ENCODE measurements at places on chromosomes 2 and 18. TPM values are rescaled to one million over a fixed set of nuclear protein-coding genes. Genes with fewer than 3 reads are reported as not detected.

DNA sequence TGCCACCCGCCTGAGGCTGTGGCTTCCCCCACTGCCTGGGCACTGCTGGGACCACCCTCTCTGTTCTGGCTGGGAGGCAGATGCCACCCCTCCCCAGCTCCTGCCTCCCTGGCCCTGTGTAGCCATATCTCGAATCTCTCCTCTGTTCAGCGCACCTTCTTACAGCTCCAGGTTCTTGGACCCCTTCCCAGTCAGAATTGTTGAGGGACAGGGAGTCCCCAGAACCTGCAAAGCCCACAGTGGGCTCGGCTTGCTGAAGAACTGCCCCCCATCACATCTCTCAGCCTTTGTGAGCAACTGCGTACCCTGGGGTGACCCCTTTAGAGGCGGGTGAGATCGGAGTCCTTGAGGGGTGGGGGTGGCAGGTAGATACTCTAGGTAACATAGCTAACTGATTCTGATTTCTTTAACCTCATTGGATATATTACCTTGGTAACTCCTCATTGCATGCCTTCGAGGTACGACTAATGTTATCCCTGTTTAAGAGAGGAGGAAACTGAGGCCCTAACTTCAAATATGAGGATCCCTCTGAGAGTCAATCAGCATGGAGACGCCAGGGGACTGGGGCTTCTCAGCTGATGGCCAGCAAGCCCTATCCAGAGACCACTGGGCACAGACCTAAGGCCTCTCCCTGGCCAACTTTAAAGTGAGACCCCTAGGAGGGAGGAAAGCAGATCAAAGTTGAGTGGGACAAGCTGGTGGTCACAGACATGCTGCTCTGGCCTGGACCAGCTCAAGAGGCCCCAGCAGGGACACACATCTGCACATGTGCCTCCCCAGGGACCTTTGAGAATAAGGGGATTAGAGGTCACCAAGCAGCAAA, 101.3 kb downstream of the CAPN13 start:
- no peaks in the 10 kb centered on the region for H3K4me1 ChIP-seq
- peak overlapping the region; percentile 4 for H3K27ac ChIP-seq
- no peaks in the 10 kb centered on the region for H3K27me3 ChIP-seq

Gene RGPD4
- total RNA-seq, result not detected

GRCh38 chr18:48052842-48053241, 122.4 kb upstream of the SMAD2 start:
- no peaks in the 10 kb centered on the region for H3K36me3 ChIP-seq
- no peak overlapping the region for H3K27ac ChIP-seq
- no peaks in the 10 kb centered on the region for H3K27me3 ChIP-seq
- no peak overlapping the region for H3K4me3 ChIP-seq
- DNase-seq, result no peak

Gene ITGB6
- total RNA-seq, result not detected

GRCh38 chr2:10772868-10773215, 39.7 kb downstream of the PDIA6 start:
- no peak overlapping the region for H3K27ac ChIP-seq
- no peak overlapping the region for H3K4me3 ChIP-seq
- no peak for DNase-seq
- no peaks in the 10 kb centered on the region for H3K27me3 ChIP-seq
- no peaks in the 10 kb centered on the region for H3K4me1 ChIP-seq

- no peaks in the 10 kb centered on the region for H3K4me1 ChIP-seq
- no peak for DNase-seq
Measured at GRCh38 chr18:32152705-32153448, 37.0 kb upstream of the MEP1B start.

DNA sequence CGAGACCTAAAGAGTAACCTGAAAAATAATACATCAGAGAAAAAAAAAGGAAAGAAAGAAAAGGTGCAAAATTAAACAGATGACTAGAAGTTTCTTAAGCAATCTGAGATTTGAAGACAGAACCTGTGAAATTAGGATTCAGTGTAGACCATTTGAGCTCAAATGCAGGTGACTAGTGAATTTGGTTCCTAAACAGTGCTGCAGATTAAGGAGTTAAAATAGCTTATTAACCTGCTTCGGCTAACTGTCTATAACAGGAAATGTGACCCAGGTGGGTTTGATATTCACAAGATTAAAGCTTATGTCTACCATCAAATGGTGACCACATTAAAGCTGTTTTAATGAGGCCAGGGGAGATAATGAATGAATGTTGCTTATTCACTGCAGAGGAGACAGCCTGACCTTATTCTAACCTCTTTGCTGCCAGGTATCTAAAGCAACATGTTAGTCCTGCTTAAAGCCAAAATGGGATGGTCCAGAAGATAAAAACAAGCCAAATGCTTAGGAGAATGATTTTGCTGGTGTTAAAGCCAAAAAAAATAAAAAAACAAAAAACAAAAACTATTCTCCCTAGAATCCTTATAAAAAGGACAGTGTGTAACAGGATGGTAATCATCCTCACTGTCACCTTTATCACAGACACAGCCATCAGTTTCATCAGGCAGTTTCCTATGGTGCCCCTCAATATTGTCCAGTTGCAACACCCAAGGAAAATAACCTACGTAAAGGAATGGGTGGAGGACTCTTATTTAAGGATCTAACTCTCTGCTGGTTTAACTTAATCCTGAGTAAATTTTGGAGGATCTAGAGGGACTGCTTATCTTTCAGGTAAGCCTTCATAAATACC, 769.0 kb upstream of the ZEB2 start:
- no peak overlapping the region for H3K4me3 ChIP-seq
- no peak overlapping the region for H3K27ac ChIP-seq

DNA sequence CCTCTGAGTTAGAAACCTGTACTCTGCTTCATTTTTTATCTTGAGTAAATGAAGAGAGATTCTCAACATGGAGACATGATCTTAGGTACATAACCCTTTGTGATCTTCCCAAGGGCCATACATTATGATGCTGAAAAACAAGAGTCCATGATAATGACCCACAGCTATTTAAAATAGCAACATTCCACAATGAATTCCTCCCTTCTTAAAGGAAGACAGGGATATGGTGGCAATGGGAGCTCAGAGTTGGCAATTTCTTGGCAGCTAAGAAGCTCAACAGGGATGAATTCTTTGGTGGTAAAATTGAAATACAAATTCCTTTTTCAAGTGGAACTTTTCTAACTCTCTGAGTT, 638.5 kb downstream of the CNTNAP5 start:
- no peak overlapping the region for H3K4me3 ChIP-seq
- no peaks in the 10 kb centered on the region for H3K27me3 ChIP-seq
- no peaks in the 10 kb centered on the region for H3K36me3 ChIP-seq
- no peaks in the 10 kb centered on the region for H3K4me1 ChIP-seq
- no peak overlapping the region for H3K27ac ChIP-seq
- DNase-seq, result no peak

DNA sequence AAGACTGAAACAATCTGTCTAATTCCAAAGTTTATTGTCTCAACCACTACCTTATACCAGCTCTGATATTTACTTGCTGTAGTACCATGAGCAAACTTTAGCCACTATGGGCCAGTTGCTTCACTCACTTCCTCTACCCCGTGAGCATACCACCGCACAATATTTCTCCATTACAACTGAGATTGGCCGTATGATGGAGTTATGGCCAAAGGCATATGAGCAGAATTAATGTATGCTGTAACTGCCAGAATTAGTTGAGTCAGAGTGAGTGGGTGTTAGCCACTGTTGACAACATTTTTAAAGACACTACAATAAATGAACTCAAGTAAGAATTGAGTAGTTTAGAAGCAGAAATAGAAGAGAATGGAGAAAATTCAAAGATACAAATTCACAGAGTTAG, 69.7 kb downstream of the LRATD1 start:
- no peak for DNase-seq
- no peaks in the 10 kb centered on the region for H3K27me3 ChIP-seq
- H3K27ac ChIP-seq, result no peak overlapping the region
- H3K36me3 ChIP-seq, result no peaks in the 10 kb centered on the region
- H3K4me1 ChIP-seq, result no peaks in the 10 kb centered on the region

Gene CERKL
- total RNA-seq, result not detected

DNA sequence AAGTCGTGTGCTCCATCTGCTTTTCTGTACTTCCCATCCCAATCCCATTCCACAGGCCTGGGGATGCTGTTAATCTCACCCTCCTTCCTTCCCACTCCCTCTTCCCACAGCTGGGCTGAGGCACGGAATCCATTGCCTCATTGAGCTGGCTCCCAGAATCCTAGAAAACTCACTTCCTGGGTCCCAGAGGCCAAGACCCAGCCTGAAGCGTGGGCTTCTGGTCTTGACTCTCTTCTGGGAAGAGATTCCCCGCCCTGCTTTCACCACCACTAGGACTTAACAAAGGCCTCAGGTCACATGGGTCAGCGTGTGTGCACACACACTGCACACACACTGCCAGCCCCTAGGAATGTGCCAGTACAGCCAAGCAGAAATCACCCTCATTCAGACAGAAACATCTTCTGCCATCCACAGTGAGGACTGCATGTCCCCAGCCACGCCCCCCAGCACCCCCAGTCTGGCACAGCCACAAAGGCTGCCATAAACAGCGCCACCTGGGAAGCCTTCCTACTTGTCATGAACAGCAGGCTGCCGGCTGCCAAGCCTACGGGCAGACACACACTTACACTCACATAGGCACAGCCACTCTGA, 165.8 kb downstream of the TNS1 start:
- peak overlapping the region; percentile 82 for H3K27ac ChIP-seq
- no peaks in the 10 kb centered on the region for H3K27me3 ChIP-seq
- no peaks in the 10 kb centered on the region for H3K36me3 ChIP-seq
- H3K4me1 ChIP-seq, result no peaks in the 10 kb centered on the region
- peak; percentile 64 for DNase-seq

Gene UGT1A8
- not detected for total RNA-seq

Gene ANKRD62
- total RNA-seq, result not detected

DNA sequence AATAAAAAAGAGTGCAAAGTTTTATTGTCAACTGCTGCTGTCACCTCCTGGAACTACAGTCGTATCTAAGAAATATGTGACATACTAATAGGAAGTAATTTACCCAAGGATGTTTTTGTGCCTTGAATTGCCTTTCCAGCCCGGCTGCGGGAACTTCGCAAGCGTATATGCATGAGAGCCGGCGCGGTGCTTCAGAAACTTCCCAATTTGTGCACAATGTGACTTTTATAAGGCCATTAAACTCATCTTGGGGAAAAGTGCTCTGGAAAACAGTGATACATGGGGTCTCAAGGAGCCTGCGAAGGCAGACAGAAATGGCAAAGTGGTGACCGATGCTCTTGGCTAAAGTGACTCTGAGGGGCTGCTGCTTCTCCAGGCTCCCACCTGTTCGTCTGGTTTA, 41.7 kb upstream of the CELF4 start:
- no peak overlapping the region for H3K4me3 ChIP-seq
- H3K4me1 ChIP-seq, result no peaks in the 10 kb centered on the region
- H3K27me3 ChIP-seq, result no peaks in the 10 kb centered on the region

- peak overlapping the region; percentile 71 for H3K27ac ChIP-seq
- no peaks in the 10 kb centered on the region for H3K4me1 ChIP-seq
- DNase-seq, result no peak
Measured at GRCh38 chr2:46351098-46351749, 54.0 kb downstream of the EPAS1 start.

GRCh38 chr2:121665504-121665903, 16.2 kb upstream of the CLASP1 start:
- no peak for DNase-seq
- no peak overlapping the region for H3K4me3 ChIP-seq
- no peaks in the 10 kb centered on the region for H3K4me1 ChIP-seq
- H3K36me3 ChIP-seq, result no peaks in the 10 kb centered on the region

Gene CKAP2L
- not detected for total RNA-seq

GRCh38 chr2:174768557-174768956, 4.3 kb upstream of the CHRNA1 start:
- H3K27ac ChIP-seq, result no peak overlapping the region
- H3K36me3 ChIP-seq, result no peaks in the 10 kb centered on the region
- H3K4me1 ChIP-seq, result no peaks in the 10 kb centered on the region
- H3K27me3 ChIP-seq, result no peaks in the 10 kb centered on the region

Gene TRIM54
- 5.0 TPM for total RNA-seq

Gene PTGR3
- total RNA-seq, result 28.2 TPM

GRCh38 chr2:64646007-64646880, 7.5 kb downstream of the SERTAD2 start:
- no peaks in the 10 kb centered on the region for H3K27me3 ChIP-seq
- no peaks in the 10 kb centered on the region for H3K4me1 ChIP-seq
- peak overlapping the region; percentile 86 for H3K27ac ChIP-seq

Gene ACVR1C
- total RNA-seq, result 0.59 TPM

DNA sequence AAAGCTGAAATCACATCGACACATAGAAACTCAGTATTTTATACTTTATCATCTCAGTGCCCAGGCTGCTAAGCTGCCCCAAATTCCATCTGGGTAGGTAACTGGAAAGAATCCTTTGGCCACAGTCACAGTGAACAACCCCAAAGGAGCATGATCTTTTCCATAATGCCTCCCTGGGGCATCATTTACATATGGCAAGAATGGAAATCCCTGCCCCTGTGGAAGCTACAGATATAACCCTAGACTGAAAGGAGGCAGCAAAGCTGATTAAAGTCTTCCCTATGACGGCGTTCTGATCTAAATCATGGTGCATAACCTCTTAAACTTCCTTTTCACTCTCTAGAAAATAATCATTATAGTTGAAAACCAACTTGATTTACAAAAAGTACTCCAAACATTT, 41.5 kb downstream of the MAP3K19 start:
- no peaks in the 10 kb centered on the region for H3K4me1 ChIP-seq
- no peak for DNase-seq
- no peak overlapping the region for H3K4me3 ChIP-seq
- H3K27me3 ChIP-seq, result no peaks in the 10 kb centered on the region
- no peak overlapping the region for H3K27ac ChIP-seq

DNA sequence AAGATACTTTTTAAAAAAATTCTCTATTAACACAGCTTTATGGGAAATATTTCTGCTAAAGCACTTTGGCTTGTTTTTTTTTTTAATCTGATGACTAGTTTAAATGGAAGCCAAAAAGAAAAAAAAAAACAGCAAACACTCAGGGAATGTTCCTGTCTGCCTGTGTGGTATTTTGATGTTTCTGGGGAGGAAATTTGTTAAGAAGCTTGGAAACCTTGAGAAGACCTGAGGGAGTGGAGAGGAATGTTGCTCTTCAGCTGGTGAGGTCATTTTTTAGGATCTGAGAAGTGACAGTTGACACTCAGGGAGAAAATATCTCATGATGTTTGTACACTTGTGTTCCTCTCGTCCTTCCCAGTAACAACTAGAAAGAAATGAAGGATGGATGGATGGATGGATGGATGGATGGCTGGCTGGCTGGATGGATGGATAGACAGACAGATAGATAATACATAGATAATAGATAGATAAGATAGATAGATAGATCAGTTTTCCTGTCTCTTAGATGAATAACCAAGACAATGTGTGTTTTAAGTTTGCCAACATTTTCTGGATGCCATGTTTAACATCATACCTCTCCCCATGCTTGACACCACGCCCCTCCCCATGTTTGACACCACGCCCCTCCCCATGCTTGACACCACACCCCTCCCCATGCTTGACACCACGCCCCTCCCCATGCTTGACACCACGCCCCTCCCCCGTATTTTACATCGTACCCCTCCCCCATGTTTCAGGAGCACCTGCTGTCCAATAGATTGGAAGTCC, 84.8 kb downstream of the CTIF start:
- peak overlapping the region; percentile 64 for H3K27ac ChIP-seq
- H3K27me3 ChIP-seq, result no peaks in the 10 kb centered on the region
- H3K4me3 ChIP-seq, result no peak overlapping the region
